Activated T-cell treated with anti-CD3 and anti-CD28 coated beads, Interleukin-2, amount 50 U/mL, for 72 hours (primary cell): ENCODE measurements at places on chromosomes 11 and 22. TPM values are rescaled to one million over a fixed set of nuclear protein-coding genes. Genes with fewer than 3 reads are reported as not detected.

DNA sequence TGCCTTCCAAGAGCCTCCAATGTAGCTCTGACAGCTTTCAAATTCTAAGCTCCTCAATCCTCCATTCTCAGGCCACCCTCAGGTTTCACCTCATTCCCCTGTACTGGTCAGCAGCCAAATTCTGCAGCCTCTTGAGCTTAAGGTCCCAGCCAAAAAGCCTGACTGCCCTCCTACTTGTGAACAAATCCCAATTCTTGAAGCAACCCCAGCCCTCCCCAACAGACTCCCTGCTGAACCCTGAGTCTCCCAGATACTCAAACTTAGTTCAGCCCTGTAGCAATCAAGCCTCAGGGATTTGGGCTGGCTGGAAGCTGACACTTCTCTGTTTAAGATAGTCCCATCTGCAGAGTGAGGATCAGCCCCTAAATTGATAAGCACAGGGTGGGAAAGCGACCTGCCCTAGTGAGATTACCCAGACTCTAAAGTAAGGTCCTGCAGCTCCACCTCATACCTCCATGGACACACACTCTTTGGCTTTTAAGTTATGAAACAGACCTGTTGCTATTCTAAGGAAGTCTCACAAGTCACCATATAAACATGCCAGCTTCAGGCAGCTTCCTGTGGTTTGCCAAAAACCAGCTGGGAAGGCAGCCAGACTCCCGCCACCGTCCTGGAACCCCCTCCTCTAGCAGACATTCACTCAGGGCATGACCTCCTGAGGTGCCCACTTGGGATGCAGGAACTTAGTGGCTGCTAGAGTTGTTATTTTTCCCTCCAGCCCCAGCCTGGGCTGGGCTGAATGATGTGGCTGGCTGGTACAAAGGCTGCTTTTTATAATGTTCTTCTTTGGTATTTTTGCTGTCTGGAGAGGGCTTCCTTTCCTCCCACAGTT lies 82.5 kb upstream of the PICALM start:
- DNase-seq = no peak

- DNase-seq = no peak
Observed at GRCh38 chr11:85423316-85423715, 203.8 kb downstream of the DLG2 start.

Gene LGALS1
- 303 TPM for total RNA-seq

DNA sequence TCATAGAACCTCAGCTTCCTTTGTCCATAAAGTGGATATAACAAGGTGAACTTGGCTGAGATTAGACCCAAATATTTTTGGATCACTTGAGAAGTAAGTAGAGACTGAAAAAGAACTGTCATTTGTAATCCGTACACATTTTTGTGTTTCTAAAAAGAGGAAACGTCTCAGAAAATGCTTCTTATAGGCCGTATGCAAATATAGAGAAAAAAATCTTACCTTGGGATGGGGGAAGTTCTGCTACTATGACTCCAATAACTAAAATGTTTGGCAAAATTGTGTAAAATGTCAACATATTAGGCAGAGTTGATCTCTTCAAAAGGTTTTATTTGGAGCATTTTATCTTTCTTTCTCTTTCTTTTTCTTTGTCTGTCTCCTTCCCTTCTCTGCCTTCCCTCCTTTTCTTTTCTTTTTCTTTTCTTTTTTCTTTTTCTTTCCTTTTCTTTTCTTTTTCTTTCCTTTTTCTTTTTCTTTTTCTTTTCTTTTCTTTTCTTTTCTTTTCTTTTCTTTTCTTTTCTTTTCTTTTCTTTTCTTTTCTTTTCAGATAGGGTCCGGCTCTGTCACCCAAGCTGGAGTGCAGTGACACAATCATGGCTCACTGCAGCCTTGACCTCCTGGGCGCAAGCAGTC lies 48.2 kb downstream of the ADM start:
- DNase-seq = no peak

GRCh38 chr11:69005631-69006368 lies 7.2 kb downstream of the MRGPRF start:
- no peak for DNase-seq

GRCh38 chr11:115067900-115068530 lies 389.7 kb downstream of the NXPE2 start:
- DNase-seq = no peak

- no peak for DNase-seq
Observed at GRCh38 chr22:29382580-29383302, 5.6 kb downstream of the AP1B1 start.

DNA sequence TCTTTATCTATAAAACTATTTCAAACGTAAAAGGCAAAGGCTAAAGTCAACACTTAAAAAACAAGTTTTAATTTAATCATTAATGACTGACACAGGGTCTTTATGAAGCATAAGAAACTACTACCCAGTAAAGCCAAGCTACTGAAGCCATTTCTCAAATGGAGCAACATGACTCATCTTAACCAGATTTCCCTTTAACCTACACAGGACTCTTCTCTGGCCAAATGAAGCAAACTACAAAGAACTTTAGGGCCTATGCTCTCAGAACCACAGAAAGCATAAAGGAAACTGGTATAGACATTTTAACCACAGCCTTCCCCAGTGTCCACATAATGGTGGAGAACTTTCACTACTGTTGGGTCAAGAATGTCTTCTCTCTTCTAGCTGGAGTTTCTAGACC lies 34.7 kb downstream of the ALG9 start:
- no peak for DNase-seq

GRCh38 chr11:71179877-71180605 lies 72.3 kb downstream of the SHANK2 start:
- DNase-seq = no peak

Gene SLC25A18
- not detected for total RNA-seq

- no peak for DNase-seq
Observed at GRCh38 chr22:20424932-20425565, 12.6 kb downstream of the SCARF2 start.

GRCh38 chr22:20243537-20244249 lies 24.4 kb downstream of the RTN4R start:
- DNase-seq = peak; percentile 51
